Stomach (tissue), 19 donors: ENCODE measurements at places on chromosomes 5 and 9. TPM values are rescaled to one million over a fixed set of nuclear protein-coding genes. Genes with fewer than 3 reads are reported as not detected.

- H3K4me1 ChIP-seq, result peaks cover 19% of the 10 kb centered on the region
- no peak overlapping the region for H3K4me3 ChIP-seq
- peak overlapping the region; percentile 8 for H3K27ac ChIP-seq
- peaks cover 33% of the 10 kb centered on the region for H3K36me3 ChIP-seq
These were observed 37.3 kb downstream of the SPIN1 start for GRCh38 chr9:88425538-88425950.

GRCh38 chr9:14119694-14120514 is 194.0 kb downstream of the NFIB start:
- H3K4me1 ChIP-seq, result no peaks in the 10 kb centered on the region
- H3K27me3 ChIP-seq, result no peaks in the 10 kb centered on the region
- no peak for DNase-seq
- no peak overlapping the region for H3K4me3 ChIP-seq
- H3K36me3 ChIP-seq, result peaks cover 15% of the 10 kb centered on the region

Gene GARIN3
- not detected for polyA plus RNA-seq

DNA sequence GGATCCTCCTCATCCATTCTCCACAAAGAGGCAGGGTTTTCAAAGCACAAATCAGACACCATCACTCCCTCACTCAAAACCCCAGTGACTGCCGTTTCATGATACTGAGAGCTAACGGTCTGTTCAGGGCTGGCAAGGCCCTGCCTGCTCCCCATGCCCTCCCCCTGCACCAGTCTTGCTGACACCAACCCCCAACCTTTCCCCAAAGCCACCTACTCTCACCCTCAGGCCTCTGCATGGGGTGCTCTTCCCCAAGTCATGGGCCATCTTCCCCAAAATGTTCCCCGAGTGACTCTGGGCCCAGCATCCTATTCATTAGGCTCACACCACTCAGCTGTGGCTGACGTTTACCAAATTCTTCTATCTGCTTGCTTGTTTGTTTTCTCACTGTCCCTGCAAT is 21.7 kb upstream of the OLFM1 start:
- no peaks in the 10 kb centered on the region for H3K27me3 ChIP-seq
- DNase-seq, result no peak
- H3K4me1 ChIP-seq, result no peaks in the 10 kb centered on the region

- H3K27ac ChIP-seq, result peak overlapping the region; percentile 5
- H3K27me3 ChIP-seq, result no peaks in the 10 kb centered on the region
- H3K4me3 ChIP-seq, result no peak overlapping the region
- H3K4me1 ChIP-seq, result peaks cover 63% of the 10 kb centered on the region
- DNase-seq, result no peak
These were observed 3.6 kb downstream of the MACROH2A1 start for GRCh38 chr5:135395451-135395850.

GRCh38 chr5:113259034-113259433 is 175.8 kb downstream of the TSSK1B start:
- no peak for DNase-seq
- no peak overlapping the region for H3K27ac ChIP-seq
- H3K4me3 ChIP-seq, result no peak overlapping the region
- no peaks in the 10 kb centered on the region for H3K4me1 ChIP-seq

DNA sequence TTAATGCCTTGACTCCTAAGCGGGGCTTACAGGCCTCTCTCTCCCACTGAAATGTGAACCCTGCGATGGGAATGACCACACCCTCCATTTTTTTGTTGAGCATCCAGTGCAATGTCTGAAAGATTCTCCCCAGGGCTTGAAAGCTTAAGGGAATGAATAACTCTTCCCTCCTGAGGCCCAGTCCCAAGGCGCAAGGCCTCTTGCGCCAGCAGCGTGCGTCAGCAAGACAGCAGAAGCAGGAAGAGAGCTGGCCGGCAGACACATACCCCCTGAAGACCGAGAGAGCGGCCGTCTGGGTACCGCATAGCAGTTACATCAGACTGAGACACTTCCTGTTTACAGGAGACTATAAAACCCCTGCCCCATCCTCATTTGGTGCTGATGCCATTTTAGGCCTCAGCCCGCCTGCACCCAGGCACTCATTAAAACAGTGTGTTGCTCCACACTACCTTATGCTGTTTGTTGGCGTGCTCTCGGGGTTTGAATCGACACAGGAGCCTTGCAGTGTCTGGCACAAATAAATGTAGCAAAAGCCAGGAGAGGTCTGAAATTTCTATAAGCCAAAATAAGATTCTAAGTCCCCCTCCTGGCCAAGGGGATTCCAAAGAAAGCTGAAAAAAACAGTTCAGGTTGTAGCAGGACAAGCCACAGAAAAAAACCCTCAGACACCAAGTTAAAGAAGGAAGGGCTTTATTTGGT is 62.3 kb downstream of the GDNF start:
- no peaks in the 10 kb centered on the region for H3K27me3 ChIP-seq
- no peak overlapping the region for H3K4me3 ChIP-seq
- no peaks in the 10 kb centered on the region for H3K4me1 ChIP-seq

GRCh38 chr5:138989720-138990119 is 114.6 kb upstream of the LRRTM2 start:
- no peak overlapping the region for H3K27ac ChIP-seq
- no peak for DNase-seq
- no peak overlapping the region for H3K4me3 ChIP-seq

GRCh38 chr5:157961176-157961575 is 102.2 kb upstream of the CLINT1 start:
- no peaks in the 10 kb centered on the region for H3K27me3 ChIP-seq
- H3K4me1 ChIP-seq, result peaks cover 3% of the 10 kb centered on the region
- no peaks in the 10 kb centered on the region for H3K36me3 ChIP-seq
- H3K4me3 ChIP-seq, result no peak overlapping the region
- H3K27ac ChIP-seq, result no peak overlapping the region
- DNase-seq, result peak; percentile 18

Gene FRRS1L
- 0.12 TPM for polyA plus RNA-seq

DNA sequence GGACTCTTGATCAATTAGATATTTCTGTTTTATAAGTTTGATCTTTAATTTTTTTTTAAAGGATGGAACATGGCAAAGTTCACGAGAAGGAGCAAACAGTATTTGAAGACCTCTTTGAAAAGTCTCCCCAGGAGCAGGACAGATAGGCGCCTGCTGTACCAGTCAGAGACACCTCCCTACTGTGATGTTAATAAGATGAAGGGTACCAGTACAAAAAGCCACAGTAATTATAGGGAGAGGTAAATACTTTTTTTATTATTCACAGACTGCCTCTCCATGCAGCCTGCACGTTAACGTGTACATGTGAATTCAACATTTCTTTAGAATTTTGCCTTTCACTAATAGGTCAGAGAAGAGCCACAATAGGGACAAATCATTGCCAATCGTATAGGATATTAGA is 146.5 kb upstream of the CDH6 start:
- H3K36me3 ChIP-seq, result no peaks in the 10 kb centered on the region
- no peaks in the 10 kb centered on the region for H3K27me3 ChIP-seq
- H3K4me1 ChIP-seq, result no peaks in the 10 kb centered on the region
- no peak for DNase-seq

- no peak overlapping the region for H3K4me3 ChIP-seq
- H3K36me3 ChIP-seq, result no peaks in the 10 kb centered on the region
- no peaks in the 10 kb centered on the region for H3K27me3 ChIP-seq
- no peak for DNase-seq
- no peaks in the 10 kb centered on the region for H3K4me1 ChIP-seq
- H3K27ac ChIP-seq, result no peak overlapping the region
These were observed 872.9 kb downstream of the TAF11L14 start for GRCh38 chr5:18507114-18507513.

Gene CER1
- polyA plus RNA-seq, result not detected

Gene PCDHB2
- polyA plus RNA-seq, result 0.61 TPM

DNA sequence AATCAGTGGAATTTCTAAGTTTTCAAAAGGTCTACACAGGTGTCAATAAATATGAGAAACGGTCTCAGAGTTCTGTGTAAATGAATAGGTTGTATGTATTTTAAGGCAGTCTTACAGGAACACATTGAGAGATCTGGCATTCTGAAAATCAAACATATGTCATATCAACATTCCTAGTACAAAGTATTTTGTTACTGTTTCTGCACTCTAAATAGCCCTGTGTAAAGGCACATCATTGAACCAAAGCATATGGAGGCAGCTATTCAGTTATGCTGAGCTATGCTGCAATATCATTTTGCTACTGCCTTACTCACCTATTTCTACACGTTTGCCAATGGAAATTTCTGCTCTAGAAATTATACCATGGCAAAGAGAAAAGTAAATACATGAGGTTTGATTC is 379.1 kb downstream of the KIAA0825 start:
- no peak overlapping the region for H3K4me3 ChIP-seq
- H3K27ac ChIP-seq, result no peak overlapping the region
- peaks cover 30% of the 10 kb centered on the region for H3K4me1 ChIP-seq
- no peaks in the 10 kb centered on the region for H3K27me3 ChIP-seq

GRCh38 chr9:92745881-92746280 is 18.8 kb downstream of the BICD2 start:
- H3K36me3 ChIP-seq, result no peaks in the 10 kb centered on the region
- no peaks in the 10 kb centered on the region for H3K27me3 ChIP-seq
- no peak overlapping the region for H3K27ac ChIP-seq
- H3K4me3 ChIP-seq, result no peak overlapping the region
- no peak for DNase-seq
- H3K4me1 ChIP-seq, result peaks cover 37% of the 10 kb centered on the region

DNA sequence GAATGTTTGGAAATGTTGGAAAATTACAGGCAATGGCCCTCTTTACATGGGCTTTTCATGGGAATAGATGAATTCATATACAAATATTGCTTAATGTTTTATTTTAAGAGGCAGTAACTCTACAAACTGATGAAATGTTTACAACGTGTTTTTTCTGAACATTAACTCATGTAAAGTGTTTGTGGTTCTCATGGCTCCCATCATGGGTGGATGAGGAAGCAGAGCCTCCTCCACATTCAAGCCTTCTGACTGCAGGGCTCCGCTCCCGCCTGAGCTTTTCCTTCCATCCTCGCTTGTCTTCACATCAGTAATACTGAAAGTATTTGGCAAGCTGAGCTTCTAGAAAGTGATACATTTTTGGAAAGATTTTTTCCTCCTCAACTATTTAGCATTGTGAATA is 204.2 kb downstream of the ARHGAP26 start:
- no peaks in the 10 kb centered on the region for H3K36me3 ChIP-seq
- no peaks in the 10 kb centered on the region for H3K27me3 ChIP-seq
- no peak overlapping the region for H3K4me3 ChIP-seq

DNA sequence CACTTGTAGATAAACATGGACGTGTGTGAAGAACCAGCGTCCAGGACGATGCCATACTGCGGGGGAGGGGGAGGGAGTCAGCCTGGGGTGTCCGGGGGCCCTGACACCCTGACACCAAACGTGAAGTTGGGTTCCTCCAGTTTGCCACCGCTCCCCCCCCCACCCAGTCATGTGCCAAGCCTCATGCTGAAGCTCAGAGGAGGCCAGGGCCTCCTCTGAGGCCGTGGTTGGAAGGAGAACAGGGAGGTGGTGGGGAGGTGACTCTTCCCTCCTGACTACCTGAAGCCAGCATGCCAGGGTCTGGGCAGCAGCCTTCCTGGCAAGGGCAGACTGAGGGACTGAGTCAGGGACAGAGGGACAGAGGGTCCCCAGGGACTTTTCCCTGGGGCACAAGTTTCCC is 1.6 kb downstream of the ENTPD2 start:
- peaks cover 51% of the 10 kb centered on the region for H3K27me3 ChIP-seq
- no peak overlapping the region for H3K27ac ChIP-seq
- peaks cover 41% of the 10 kb centered on the region for H3K4me1 ChIP-seq
- H3K4me3 ChIP-seq, result no peak overlapping the region

DNA sequence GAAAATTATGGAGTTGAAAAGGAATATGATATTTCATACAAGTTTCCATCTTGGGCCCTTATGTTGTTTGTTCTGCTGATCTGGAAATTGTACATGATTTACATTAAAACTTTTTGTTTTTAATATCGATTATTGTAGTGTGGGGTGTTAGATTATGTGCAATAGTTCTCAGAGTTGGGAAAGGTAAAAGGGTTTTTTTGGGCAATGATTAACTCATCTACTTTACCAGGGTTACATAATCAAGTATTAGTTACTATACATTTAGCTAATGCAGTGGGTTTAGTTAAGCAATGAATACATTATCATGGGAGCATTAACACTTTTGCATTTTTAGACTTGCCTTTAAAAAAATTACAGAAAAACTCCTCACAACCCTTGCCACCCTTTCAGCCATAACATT is 134.0 kb downstream of the ZSWIM6 start:
- peaks cover 26% of the 10 kb centered on the region for H3K4me1 ChIP-seq
- no peaks in the 10 kb centered on the region for H3K36me3 ChIP-seq
- DNase-seq, result no peak
- H3K27ac ChIP-seq, result no peak overlapping the region
- no peaks in the 10 kb centered on the region for H3K27me3 ChIP-seq
- H3K4me3 ChIP-seq, result no peak overlapping the region

GRCh38 chr5:51380603-51381207 is 2.5 kb upstream of the ISL1 start:
- no peaks in the 10 kb centered on the region for H3K36me3 ChIP-seq
- H3K4me3 ChIP-seq, result peak overlapping the region; percentile 71
- H3K27ac ChIP-seq, result peak overlapping the region; percentile 95
- peaks cover 12% of the 10 kb centered on the region for H3K27me3 ChIP-seq
- H3K4me1 ChIP-seq, result peaks cover 4% of the 10 kb centered on the region

DNA sequence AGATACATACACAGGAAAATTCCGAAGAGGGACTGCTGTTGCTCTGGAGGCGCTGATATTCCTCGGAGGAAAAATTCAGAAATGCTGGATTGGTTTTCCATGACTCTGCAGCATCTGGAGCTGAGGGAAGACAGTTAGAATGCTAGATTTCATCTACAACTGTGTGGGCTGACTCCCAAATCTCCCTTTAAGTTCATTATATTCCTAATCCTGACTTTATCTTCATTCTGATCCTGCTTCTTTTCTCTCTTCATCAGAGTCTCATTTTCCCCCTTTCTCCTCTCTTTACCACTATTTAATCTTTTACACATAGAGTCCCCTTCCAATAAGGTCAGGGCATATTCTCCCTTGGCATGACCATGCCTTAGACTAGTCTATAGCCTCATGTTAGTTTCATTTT is at the start of gene OR1N1:
TSS of gene OR1N1 (minus strand) at position 101 of the 400 bp plus-strand sequence. CDS start at position 101, 0 bp downstream.
- no peak within 1 kb of the TSS for H3K4me3 ChIP-seq
- no peak for DNase-seq
- H3K27ac ChIP-seq, result no peak within 1 kb of the TSS
- H3K27me3 ChIP-seq, result no peaks in the 10 kb centered on the region
- no peaks in the 10 kb centered on the region for H3K36me3 ChIP-seq

GRCh38 chr5:179239256-179240135 is 105.8 kb downstream of the ADAMTS2 start:
- no peak for DNase-seq
- peaks cover 24% of the 10 kb centered on the region for H3K27me3 ChIP-seq

GRCh38 chr5:75331095-75332090 is 5.6 kb upstream of the HMGCR start:
- no peak for DNase-seq
- H3K4me3 ChIP-seq, result no peak overlapping the region
- no peak overlapping the region for H3K27ac ChIP-seq
- no peaks in the 10 kb centered on the region for H3K27me3 ChIP-seq
- H3K4me1 ChIP-seq, result peaks cover 7% of the 10 kb centered on the region

DNA sequence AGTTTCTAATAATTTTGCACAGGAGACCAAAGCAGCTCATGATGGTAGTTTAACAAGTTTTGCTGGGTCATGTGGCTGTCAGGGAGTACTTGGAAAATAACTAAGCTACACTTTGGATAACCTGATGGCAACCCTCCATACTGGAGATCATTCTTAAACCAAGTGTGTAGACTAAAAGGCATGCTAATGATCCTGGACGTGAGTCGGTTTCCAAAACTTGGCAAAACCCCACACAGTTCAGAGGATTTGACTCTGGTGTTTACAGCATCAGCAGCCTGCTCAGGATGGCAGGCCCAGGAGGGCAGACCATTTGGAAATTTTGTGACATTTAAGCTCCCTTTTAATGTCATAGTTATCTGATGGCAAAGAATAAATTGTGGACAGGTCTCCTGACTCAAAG is 196.5 kb upstream of the EFNA5 start:
- DNase-seq, result no peak
- no peak overlapping the region for H3K4me3 ChIP-seq
- peaks cover 8% of the 10 kb centered on the region for H3K4me1 ChIP-seq
- no peak overlapping the region for H3K27ac ChIP-seq
- H3K27me3 ChIP-seq, result no peaks in the 10 kb centered on the region
- no peaks in the 10 kb centered on the region for H3K36me3 ChIP-seq
